ENCODE measurements at places on chromosomes 12 and 14.

- DNase-seq, result no peak
Measured at GRCh38 chr14:60839057-60839456, 104.5 kb downstream of the MNAT1 start.

DNA sequence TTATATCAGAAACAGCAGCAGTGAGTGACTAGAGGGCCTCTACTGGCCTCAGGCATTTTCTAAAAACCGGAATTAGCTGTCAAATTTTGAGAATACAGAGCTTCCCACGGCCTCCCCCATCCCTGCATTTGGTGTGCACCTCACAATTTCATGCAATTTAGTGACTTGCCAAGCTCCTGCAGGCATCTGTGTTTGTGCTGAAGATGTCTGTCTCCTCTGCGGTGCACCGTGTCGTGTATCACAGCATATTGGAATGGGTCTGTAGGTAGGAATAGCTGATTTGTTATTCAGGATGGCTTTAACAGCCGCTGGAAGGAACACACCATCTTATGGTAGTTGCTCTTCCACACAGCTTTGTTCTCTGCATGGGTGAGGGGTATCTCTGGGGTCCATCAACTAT, 140.3 kb downstream of the SSPN start:
- no peak for DNase-seq

DNA sequence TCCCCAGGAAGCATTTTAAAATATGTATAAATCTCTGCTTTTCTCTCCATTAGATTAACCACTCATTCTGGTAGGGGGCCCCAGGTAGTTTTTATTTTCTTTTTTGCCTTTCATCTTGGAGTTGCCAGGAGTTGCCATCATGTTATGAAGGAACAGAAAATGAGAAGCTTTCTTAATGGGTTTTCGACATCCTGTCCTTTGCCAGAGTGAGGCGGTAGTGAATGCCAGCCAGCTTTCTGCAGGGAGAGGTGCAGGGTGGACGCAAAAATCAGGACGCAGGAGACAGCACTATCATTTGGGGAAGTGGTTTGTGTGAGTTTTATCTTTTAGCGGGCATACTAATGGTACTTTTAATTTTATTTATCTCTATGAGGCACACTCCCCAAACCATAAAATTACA, 1.7 kb downstream of the RASSF8 start:
- DNase-seq, result peak; percentile 41

- peak; percentile 68 for DNase-seq
Measured at GRCh38 chr14:102516531-102517391, 7.2 kb upstream of the ANKRD9 start.

- no peak for DNase-seq
Measured at GRCh38 chr12:109931143-109931542, 31.1 kb downstream of the TCHP start.

DNA sequence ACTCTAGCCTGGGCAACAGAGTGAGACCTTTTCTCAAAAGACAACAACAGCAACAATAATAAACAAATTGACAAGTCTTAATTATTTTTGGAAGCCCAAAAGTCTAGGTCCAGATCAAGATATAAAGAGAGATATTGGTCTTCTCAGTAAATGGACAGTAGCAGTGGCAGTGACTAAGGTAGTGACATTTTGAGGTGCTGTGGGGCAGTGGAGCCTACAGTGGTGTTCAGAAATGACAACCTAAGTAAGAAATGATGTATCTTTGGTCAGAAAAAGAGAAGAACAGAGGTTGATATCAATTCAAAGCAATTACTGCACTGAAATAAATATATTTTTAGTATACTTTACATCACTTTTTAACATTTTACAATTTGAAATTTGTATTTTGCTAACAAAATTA, 20.7 kb downstream of the METTL25 start:
- no peak for DNase-seq

GRCh38 chr14:72518809-72519377, 375.0 kb downstream of the DPF3 start:
- no peak for DNase-seq

GRCh38 chr12:63982604-63983295, 138.2 kb downstream of the SRGAP1 start:
- no peak for DNase-seq

DNA sequence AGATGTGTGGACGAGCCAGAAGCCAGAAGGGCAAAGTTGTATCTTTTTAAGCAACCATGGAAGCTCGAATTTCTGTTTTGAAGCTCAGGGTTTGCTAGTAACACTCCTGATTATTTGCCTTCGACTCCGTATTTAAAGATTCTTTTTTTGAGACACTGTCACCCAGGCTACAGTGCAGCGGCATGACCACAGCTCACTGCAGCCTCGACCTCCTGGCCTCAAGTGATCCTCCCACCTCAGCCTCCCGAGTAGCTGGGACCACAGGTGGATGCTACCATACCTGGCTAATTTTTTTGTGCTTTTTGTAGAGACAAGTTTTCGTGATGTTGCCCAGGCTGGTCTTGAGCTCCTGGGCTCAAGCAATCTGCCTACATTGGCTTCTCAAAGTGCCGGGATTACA, 18.7 kb upstream of the OASL start:
- DNase-seq, result no peak

- DNase-seq, result no peak
Measured at GRCh38 chr14:74893614-74894091, 11.9 kb downstream of the DLST start.
